D721Med (cell line): ENCODE measurements at places on chromosomes 3 and 15.
A peak's percentile ranks its signal among the peaks of the same experiment; 100 is the strongest.

DNA sequence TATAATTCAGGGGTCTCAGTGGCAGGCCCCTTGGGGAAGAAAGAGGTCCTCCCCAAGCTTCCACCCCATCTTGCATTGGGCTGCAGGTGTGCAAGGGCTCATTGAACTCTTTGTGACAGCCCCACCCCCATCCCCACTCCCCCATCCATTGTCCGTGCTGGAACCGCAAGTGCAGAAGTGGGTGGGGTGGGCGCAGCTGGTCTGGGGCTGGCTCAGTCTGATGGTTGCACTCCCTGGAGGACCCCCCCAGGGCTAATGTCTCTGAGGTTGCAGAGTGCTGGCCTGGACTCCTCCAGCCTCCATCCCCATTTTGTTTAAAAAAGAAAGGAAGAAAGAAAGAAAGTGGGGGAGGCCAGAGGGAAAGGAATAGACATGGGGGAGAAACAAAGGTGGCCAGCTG, 42.3 kb upstream of the ARL8B start:
- no peak for DNase-seq

DNA sequence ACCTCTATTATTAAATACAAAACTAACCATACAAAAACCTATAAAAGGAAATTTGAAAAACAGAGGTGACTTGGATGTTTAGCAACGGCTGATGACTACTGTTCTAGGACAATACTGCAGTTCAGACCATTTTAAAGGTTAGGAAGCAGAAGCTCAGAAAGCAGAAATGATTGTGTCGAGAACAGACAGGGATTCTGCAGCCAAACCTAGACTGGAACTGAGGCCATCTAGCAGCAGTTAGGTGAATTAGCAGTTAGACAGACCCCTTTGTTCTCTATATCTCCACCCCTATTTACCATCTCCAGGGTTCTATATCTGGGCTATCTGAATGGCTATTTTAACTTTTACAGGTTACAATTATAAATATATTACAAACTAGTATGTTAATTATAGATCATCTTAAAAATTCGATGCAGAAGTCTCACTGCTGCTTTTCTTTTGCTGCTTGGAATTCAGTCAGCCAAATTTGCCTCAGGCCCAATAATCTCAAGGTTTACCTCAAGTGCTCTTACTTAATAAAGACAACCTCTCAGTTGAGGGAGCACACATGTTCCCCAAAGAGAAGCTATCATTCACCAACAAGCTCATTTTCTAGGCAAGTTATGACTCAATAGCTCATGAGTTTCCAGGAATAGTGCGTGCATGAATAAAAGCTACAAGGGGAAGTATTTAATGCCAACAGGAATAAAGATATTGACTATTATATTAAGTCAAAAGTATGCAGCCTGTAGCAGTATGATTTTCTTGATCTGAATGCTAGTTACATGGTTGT, 9.3 kb upstream of the IL1RAP start:
- no peak for DNase-seq

- no peak for DNase-seq
Measured at GRCh38 chr15:44719293-44719999, 8.1 kb downstream of the B2M start.

- DNase-seq, result no peak
Measured at GRCh38 chr3:123765475-123766128, 118.5 kb downstream of the MYLK start.

- peak; percentile 69 for DNase-seq
Measured at GRCh38 chr3:133040696-133041523, 2.7 kb downstream of the TMEM108 start.

DNA sequence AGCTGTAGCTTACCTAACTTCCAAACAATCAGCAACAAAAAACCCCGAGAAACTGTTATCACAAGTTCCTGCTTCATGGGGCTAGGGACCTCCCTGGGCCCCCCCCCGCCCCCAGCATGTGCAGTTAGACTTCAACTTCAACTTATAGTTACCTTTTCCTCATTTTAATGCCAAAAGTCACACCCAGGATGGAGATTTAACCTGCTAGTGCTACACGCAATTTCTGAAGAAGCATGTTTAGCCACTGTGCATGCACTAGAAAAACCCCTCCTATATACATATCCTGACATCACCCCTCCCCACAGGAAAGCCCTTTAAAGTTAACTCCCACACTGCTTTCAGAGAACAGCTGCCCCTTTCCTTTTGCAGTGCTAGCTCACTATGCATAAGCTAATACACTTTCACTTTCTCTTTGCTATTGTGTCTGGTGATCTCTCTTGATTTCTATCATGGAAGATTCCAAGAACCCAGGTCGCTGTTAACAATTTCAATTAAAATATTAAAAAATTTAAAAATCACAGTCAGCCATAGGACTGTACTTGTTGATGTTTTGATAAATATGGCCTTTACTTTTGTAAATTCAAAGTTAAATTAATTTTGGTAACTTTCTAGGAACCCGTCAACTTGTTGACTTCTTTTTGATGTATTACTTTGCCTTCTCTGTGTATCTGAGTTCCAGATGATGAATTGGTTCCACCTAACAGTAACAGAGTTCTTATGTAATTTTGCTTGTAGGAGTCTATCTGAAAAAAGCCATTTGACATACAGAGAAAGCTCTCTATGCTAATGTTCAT, 75.2 kb upstream of the ACAD9 start:
- no peak for DNase-seq

DNA sequence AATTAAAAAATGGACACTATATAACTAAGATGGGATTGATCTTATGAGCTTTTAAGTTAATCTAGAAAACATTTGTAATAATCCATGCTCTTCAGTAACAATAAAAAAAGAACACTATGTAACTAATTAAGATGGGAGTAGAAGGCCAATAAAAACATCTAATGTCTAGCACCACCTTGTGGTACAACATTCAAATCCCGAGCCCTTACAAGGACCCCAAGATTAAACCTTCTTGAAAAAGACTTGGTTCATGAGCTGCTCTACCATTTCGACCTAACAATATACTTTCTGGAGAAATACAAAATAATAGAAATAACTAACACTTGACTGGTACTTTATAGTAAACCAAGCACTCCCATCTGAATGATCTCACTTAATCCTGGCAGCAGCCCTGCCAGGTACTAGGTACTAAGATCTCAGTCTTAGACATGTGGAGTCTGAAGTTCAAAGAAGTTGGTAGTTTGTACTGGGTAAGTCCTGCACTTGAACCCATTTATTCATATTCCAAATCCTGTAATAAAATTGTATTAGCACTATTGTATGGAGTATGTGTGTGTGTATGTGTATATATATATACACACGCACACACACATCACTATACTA, 21.8 kb downstream of the METTL6 start:
- DNase-seq, result no peak

DNA sequence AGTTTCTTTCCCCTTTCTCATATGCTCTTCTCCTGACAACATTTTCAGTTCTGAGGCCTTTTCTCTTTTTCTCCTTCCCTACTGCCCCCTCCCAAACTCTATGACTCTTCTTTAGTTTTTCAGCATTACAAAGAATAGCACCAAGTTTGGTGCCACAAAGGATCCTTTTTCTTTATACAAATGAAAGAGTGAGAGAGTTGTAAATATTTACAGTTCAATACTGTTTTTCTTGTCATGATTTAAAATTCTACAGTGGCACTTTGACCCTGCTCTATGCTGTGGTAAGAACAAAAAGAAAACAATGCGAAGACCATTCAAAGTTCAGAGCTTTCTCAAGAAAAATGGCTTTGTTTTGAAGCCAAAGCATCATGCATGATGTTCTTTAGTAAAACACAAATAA, 667.9 kb upstream of the SGO1 start:
- DNase-seq, result no peak

- DNase-seq, result no peak
Measured at GRCh38 chr15:67019069-67019468, 46.3 kb upstream of the SMAD3 start.

GRCh38 chr3:173618703-173619102, 221.2 kb downstream of the NLGN1 start:
- DNase-seq, result no peak

DNA sequence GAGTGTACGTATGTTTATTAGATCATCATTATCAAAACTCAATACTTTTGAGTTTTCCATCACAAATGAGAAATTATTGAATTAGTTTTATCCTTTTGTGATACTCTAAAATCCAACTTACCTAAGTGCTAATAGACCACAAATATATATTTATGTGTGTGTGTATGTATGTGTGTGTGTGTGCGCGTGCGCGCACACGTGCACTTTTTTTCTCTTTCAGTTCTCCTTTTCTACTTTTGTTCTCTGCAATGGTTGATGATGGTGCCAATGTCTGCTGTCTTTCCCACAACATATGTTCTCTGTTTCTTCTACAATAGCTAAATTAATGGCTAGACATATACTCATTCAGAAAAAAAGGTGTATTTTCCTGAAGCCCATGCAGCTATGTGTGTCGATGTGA, 571.6 kb upstream of the ARPP21 start:
- no peak for DNase-seq

DNA sequence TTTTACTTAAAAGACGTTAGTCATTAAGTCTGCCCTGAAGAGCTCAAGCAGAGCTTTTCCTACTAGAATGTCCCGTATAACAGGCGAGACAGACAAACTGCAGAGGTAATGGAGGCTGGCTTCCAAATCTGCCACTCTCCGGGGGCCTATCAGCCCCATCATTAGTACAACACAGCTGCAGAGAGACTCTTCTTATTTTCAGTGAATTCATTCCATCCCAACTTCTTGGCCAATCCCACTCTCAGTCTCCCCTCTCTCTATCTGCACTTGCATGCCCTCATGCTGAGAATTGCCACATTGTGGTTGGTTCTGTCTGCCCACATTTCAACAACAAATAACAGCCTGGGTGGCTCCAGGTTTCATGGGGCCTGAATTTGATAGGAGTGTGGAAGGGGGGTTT, 412.7 kb downstream of the ERC2 start:
- no peak for DNase-seq

- DNase-seq, result no peak
Measured at GRCh38 chr3:14587740-14588360, 47.7 kb upstream of the GRIP2 start.

DNA sequence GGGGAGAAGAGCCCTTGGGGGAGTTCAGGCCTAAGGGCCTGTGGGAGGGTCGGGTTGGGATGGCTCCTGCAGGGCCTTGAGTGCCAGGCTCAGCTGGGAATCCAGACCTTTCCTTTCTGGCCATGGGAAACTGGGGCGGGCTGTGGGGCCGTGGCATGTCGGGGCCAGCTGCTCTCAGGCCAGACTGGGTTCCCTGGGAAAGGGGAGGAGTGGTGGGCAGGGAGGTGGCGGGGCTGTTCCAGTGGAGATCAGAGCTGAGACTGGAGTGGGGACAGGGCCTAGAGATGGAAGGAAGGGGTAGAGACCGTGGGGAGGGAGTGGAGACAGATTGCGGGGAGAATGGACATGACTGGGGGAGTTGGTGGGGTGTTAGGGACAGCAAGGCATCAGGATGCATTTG, 20.3 kb downstream of the FBLN2 start:
- no peak for DNase-seq

DNA sequence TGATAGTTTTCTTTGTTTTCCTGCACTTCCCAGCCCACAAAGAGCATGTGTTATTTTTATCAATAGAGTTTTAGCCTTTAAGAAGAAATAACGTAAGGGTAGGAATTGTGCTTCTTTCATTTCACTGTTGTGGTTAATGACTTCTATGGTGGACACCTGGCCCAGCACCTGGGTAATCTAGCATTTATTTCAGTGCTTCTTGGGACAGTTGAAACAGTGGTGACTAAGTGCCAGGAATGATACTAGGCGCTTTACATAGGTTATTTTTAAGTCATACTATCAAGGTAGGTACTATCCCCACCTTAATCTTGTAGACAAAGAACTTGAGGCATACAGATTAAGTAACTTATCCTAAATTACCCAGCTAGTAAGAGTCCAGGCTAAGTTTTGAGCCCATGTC, 243.8 kb downstream of the SOX2 start:
- no peak for DNase-seq

GRCh38 chr15:71565631-71566160, 244.7 kb upstream of the NR2E3 start:
- no peak for DNase-seq

DNA sequence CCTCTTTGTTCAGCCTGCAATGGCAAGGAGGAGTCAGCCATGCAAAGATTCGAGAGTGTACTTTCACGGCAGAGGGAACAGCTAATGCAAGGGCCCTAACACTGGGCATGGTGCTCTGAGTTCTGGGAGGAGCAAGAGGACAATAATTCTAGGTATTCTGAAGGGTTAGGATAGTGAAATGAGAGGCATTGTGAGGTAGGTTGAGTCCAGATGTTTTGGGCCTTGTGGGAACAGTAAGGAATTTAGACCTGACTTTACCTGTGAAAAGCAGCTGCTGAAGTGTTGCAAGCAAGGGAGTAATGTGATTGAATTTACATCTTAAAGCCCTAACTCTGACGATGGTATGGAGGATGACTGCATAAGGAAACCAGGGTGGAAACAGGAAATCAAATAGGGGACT, 211.6 kb downstream of the CNTN3 start:
- no peak for DNase-seq

GRCh38 chr15:59522988-59523461, 85.0 kb downstream of the FAM81A start:
- no peak for DNase-seq

- no peak for DNase-seq
Measured at GRCh38 chr15:81373176-81373575, 837 bp downstream of the TMC3 start.

- DNase-seq, result no peak
Measured at GRCh38 chr3:159879598-159879997, 109.0 kb upstream of the IL12A start.

GRCh38 chr15:81887912-81888311, 157.9 kb downstream of the MEX3B start:
- no peak for DNase-seq

DNA sequence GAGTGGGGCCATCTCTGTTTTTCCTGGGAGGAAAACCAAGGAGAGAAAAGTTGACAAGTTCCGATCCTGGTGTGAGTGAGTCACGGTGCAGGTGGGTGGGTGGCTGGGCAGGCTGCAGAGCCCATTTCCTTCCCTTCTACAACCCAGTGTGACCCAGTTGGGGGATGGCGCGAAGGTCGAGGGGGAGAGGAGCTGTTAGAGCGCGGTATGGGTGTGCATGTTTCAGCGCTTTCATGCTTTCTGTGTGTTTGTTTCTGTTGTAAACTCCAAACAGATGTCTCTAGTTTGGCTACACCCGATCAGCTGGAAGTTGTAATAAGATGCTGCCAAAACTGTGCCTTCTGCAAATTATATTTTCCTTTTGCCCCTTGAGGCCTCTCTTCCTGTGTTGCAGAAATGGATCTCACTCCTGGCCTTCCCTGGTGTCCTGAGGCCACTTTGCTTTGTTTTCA, 3.8 kb downstream of the FAM43A start:
- no peak for DNase-seq

DNA sequence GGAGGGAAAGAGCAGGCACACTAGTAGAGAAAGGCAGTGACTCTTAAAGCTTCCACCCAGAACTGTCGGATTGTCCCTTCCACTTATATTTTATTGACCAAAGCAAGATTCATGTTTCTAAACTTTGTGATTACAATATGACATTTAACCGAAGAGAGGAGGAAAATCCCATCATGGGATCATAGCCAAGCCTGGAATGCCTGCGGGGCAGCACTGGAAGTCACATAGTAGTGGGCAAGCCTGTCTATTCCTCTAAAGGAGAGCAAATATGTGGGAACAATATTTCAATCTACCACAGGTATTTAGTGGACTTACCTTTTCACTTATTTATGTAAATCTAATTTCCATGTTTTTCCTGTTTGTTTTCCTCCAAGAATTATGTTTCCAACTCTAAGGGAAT, 3.8 kb upstream of the TMOD3 start:
- DNase-seq, result no peak

- no peak for DNase-seq
Measured at GRCh38 chr3:13452490-13453335, 27.4 kb upstream of the HDAC11 start.
